Aorta (tissue), 5 donors: ENCODE measurements at places on chromosomes 6 and 20.
A peak's percentile ranks its signal among the peaks of the same experiment; 100 is the strongest.

- no peaks in the 10 kb centered on the region for H3K36me3 ChIP-seq
- H3K4me3 ChIP-seq = no peak overlapping the region
- no peaks in the 10 kb centered on the region for H3K27me3 ChIP-seq
Observed at GRCh38 chr6:150890346-150890745, 24.8 kb downstream of the MTHFD1L start.

DNA sequence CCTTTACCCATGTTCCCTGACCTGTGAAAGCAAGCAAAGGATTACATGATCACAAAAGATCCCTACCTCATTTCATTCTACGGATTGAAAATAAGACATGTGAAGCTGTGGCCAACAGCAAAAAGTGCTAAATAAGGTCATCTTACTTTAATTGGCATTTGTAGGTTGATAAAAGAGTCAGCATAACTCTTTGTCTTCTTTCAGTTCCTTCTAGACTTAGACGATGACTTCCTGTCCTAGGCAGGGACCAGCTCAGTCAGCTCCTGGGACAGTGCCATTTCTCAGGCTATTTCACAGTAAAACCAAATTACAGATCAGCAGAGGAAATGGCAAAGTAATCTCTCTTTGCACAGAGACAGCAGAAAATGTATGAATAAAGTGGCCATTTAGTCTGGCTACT lies 480.7 kb downstream of the RFPL4B start:
- H3K27ac ChIP-seq = no peak overlapping the region
- DNase-seq = no peak
- H3K4me3 ChIP-seq = no peak overlapping the region
- H3K36me3 ChIP-seq = no peaks in the 10 kb centered on the region
- no peaks in the 10 kb centered on the region for H3K4me1 ChIP-seq

DNA sequence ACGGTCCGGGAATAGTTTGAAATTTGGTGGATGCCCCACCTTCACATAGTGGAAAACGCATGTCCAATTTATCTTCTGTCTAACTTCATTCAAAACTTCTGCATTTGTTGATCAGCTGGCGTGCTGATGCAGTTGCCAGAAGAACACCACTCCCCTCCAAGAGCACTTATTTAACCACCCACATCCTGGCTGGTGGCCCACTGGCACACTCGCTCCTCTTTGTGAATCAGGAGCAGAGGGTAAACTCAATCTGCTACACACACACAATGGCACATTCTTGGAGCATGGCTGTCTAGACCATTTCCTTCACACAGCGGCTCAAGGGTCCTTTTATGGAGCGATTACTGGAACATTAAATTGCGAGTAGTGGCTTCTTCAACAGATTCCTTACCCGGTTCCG lies 55.1 kb upstream of the CEP162 start:
- H3K4me1 ChIP-seq = no peaks in the 10 kb centered on the region
- H3K27ac ChIP-seq = no peak overlapping the region
- no peaks in the 10 kb centered on the region for H3K27me3 ChIP-seq
- H3K4me3 ChIP-seq = no peak overlapping the region
- DNase-seq = peak; percentile 84

- no peak for DNase-seq
- no peak overlapping the region for H3K4me3 ChIP-seq
- H3K4me1 ChIP-seq = no peaks in the 10 kb centered on the region
- no peaks in the 10 kb centered on the region for H3K36me3 ChIP-seq
- H3K27ac ChIP-seq = no peak overlapping the region
Observed at GRCh38 chr6:8059129-8059528, 5.1 kb downstream of the BLOC1S5 start.

DNA sequence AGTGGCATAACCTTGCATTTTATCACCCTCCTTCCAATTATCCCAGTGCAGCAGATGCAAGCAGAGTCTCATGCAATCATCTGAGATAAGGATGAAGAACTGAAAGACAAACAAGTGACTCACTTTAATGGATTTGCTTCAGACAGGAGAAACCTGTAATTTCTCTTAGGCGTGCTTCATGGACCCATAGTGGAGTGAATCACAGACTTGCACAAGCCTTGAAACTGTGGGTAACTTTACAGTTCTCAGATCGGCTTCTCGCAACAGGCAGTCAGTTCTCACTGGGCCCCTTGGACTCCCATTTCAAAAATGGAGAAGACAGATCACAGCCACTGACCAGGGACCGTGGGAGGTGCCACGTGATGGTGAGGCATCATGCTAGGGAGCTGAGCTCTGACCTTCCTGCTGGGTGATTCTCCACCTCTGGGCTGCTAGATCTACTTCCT lies at the start of gene ADGRF4:
TSS of gene ADGRF4 (plus strand) at position 239 of the 446 bp plus-strand sequence. CDS start 8,666 bp downstream, outside the sequence.
- H3K27ac ChIP-seq = no peak within 1 kb of the TSS
- no peaks in the 10 kb centered on the region for H3K36me3 ChIP-seq
- no peak within 1 kb of the TSS for H3K4me3 ChIP-seq
- H3K4me1 ChIP-seq = no peaks in the 10 kb centered on the region
- no peak for DNase-seq

DNA sequence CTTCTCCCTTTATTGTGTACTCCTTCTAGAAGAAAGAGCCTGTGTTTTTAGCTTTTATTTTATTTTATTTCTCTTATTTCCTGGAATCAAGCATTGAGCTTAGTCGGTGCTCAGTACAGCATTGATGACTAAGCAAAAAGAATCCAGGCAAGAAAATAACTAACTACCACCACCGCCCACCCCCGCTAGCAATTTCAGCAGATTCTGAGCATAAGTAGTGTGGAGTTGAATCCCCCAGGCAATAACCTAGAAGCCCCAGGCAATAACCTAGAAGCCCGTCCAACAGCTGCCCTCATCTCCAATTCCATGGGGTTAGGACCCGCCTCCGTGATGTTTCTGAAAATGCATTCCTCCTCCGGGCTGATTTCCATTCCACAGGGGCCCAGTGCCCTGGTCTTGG lies 258.0 kb upstream of the TAB2 start:
- H3K4me1 ChIP-seq = peaks cover 4% of the 10 kb centered on the region
- no peaks in the 10 kb centered on the region for H3K27me3 ChIP-seq
- no peak overlapping the region for H3K27ac ChIP-seq
- no peak overlapping the region for H3K4me3 ChIP-seq
- no peaks in the 10 kb centered on the region for H3K36me3 ChIP-seq
- no peak for DNase-seq

DNA sequence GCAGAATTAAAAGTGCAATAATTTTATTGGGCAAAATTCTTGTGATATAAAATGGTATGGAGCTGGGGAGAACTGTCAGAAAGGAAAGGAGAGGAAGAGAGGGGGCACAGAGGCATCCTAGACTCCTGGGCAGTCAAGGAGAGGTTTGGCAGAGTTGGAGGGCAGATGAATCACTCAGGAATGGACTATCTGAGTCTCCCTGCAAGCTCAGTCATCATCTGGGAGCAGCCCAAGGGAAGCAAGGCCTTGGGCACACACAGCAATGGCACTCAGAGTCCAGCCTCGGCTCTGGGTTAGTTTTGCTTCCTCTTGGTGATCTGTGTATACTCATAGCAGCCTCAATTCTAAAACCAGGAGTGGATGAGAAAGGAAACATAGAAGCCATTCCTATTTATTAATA lies 67.2 kb downstream of the SLC22A1 start:
- H3K27me3 ChIP-seq = no peaks in the 10 kb centered on the region
- no peak for DNase-seq
- H3K27ac ChIP-seq = no peak overlapping the region

DNA sequence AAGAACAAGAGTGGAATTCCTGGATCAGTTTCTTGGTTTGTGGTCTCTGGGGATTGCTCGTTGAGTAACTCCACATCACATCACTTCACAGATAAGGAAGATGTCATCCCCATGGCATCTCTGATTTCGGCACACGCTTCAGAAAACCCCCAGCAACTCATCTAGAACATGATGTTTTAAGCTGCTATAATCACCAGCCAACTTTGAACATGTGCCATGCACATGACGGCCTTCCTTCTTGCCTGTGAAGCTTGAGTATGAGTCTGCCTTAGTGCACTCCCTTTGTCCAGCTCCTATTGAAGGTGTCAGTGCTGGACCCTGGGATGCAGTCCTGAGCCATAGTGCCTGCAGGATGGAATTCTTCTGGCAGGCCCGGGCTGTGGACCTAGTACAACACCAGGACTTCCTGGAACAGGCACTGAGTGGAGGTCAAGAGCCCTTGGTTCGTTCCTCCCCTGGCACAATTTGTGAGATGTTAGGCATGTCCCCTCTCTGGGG lies 231.5 kb upstream of the SUPT3H start:
- no peak for DNase-seq
- no peaks in the 10 kb centered on the region for H3K27me3 ChIP-seq
- H3K27ac ChIP-seq = no peak overlapping the region
- no peaks in the 10 kb centered on the region for H3K4me1 ChIP-seq
- no peak overlapping the region for H3K4me3 ChIP-seq

DNA sequence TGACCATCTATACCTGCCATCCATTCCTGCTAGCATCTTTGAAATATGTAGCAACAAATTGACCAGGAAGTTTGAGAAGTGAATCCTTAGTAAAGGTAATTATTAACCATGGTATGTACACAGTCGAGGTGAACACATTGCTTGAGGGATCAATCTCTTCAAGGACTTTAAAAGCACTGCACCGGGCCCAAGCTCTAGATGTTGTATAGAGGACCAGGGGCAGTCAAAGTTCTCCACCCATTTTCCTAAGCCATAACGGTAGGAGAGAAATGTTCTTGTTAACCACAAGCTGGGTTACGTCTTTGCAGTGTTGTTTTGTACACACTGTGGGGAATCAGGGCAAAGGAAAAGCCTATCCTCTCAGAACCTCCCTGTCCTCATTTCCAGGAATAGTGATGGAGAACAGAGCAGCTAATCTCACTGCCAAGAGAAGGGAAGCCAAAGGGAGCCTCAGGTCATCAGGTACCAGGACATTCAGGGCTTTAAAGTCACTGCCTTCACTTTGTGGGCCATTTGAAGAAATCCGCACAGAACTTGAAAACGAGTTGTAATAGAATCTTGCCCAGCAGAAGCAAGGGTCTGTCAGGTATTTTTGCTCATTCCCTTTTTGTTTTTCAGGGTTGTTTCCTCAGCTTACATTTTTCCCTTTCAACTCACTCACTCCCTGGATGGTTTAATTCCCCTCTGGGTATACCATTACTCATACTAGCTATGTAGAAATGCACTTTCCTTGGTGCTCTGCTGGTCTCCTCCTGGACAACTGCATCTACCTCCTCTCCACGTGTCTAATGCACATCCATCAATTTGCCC lies 5.3 kb upstream of the PM20D2 start:
- no peaks in the 10 kb centered on the region for H3K27me3 ChIP-seq
- H3K27ac ChIP-seq = no peak overlapping the region
- no peaks in the 10 kb centered on the region for H3K36me3 ChIP-seq
- no peak overlapping the region for H3K4me3 ChIP-seq

DNA sequence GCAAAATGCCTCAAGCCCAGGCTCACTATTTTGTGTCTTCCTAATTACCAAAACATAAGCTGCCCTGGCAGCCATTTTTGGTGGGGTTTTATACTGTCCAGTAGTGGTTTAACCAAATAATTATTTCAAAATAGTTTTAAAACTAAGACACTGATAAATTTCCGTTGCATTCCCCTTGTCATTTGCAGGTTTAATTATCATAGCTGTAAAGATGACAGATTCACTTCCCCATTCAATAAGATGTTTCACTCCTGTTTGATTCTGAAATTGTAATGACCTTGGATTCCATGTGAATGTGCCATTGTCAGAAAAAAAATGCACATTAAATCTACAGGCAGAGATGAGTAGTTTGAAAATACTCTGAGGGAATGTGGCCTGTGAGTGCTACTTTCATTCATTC lies 172.0 kb downstream of the COL9A1 start:
- H3K4me3 ChIP-seq = no peak overlapping the region
- no peak for DNase-seq
- H3K36me3 ChIP-seq = no peaks in the 10 kb centered on the region
- no peak overlapping the region for H3K27ac ChIP-seq
- H3K27me3 ChIP-seq = peaks cover 1% of the 10 kb centered on the region
- H3K4me1 ChIP-seq = no peaks in the 10 kb centered on the region

GRCh38 chr6:118683881-118684872 lies 32.8 kb upstream of the CEP85L start:
- no peak for DNase-seq
- no peaks in the 10 kb centered on the region for H3K4me1 ChIP-seq
- H3K27ac ChIP-seq = no peak overlapping the region
